ENCODE measurements at places on chromosomes 5 and 9. TPM values are rescaled to one million over a fixed set of nuclear protein-coding genes. Genes with fewer than 3 reads are reported as not detected.

GFPT2 gene
- total RNA-seq, result 0.97 TPM

SCGB3A2 gene
- not detected for total RNA-seq

MACIR gene
- 6.0 TPM for total RNA-seq

CEL gene
- total RNA-seq, result 0.44 TPM

ENHO gene
- total RNA-seq, result 0.06 TPM

INSL6 gene
- not detected for total RNA-seq

GADD45G gene
- total RNA-seq, result 0.49 TPM

DMRT3 gene
- total RNA-seq, result not detected

SLC46A2 gene
- total RNA-seq, result not detected

ESM1 gene
- total RNA-seq, result 379 TPM

PCDHA10 gene
- total RNA-seq, result 0.13 TPM
